Memory B cell (primary cell): ENCODE measurements at places on chromosomes 2 and 18.

DNA sequence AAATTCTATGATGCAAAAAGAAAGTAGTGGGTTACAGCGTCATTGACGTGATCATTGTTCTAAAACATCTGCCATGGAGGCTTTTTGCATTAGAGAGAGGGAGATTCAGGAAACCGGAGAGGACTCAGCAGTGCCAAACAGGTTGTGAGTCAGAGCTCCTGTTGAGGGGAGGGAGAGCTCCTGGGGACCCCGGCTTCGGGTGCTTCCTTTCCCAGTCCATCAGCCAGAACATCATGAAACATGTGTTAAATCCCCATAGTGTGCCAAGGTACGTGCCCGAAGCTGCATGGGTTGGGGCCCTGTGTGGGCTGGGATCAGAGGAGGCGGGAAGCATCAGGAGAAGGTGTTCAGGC lies 791 bp upstream of the CYRIA start:
- peak; percentile 26 for DNase-seq

GRCh38 chr2:232955856-232956255 lies 57.2 kb downstream of the NGEF start:
- no peak for DNase-seq

GRCh38 chr2:163982938-163983337 lies 247.1 kb upstream of the FIGN start:
- DNase-seq, result no peak

DNA sequence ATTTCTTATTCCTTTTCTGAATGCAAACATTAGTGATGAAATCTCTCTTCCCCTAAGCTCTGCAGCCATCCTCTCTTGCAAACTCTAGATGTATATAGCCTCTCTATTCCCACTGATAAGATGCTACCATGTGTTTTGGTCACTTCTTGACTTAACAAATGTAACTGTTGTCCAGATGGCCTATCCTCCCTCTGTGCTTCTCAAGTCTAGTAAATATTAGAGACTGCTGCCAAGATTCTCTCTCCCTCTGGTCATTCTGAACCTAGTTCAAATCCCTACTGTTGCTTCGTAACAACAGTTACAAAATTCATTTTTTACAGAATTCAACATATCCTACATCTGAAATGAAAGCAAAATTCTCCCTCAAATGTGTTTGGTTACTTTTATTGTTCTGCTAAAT lies 156.6 kb downstream of the TXNL1 start:
- no peak for DNase-seq

DNA sequence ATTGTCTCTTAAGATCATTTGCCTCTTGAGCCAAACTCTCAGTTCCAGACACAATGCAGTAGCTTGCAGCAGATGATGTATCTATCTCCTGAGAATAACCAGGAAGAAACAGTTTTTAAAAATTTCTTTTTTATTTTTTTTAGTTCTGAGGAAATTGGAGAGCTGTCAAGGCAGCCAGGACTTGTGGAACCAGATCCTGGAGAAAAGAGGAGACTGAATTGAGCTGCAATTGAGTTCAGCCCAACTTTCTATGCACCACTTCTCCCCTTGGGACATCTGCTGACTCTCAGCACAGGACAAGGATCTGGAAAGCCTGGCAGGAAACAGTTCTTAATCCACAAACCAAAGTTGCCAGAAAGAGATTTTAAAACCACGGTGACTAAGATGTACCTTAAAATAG lies 13.5 kb upstream of the CSRNP3 start:
- DNase-seq, result no peak

GRCh38 chr2:152626911-152627339 lies 90.3 kb downstream of the PRPF40A start:
- no peak for DNase-seq

GRCh38 chr2:150620416-150620815 lies 132.9 kb upstream of the RND3 start:
- no peak for DNase-seq

- no peak for DNase-seq
Measured at GRCh38 chr2:85990084-85990483, 101.3 kb upstream of the ST3GAL5 start.

DNA sequence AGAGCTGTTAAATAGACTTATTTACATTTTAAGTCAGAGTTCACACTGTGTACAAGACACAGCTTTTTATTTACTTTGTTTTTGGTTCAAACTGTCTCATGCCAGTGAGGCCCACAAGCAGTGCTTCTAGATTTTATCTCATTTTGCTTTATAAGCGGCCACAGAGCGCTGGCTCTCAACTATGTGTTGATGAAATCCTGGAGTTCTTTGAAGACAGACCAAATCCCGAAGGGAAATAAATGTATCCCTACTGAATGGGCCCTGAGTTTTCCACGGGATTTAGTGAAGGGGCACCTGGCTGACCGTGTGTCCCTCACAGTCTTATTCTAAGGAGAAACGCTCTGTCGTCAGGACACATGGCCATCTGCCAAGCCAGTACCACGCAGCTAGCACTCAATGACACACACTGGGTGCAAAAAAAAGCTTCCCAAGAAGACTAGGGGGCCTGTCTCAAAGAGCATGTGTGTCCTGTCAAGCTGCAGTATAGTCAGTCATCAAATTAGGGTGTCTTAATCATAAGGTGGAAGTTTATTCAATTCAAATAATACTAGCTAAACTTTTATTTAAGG lies 23.4 kb downstream of the LYPD1 start:
- no peak for DNase-seq

DNA sequence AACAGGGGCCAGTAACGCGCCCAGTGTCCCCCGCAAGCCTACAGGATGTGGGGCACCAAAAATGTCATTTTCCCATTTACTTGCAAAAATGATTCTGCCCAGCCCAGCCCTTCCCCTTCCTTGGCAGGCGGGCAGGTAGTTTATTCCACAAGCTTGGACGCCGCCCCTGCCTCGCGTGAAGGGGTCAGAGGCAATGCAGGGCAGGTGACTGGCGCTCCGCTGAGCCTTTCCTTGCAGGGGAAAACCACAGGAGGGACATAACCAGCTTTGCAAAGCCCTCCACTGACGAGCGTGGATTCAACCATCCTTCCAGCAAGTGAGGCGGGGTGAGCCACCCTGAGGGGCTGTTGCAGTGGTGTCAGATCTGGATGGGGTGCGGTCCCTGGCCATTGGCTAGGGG lies 5.3 kb downstream of the MAB21L4 start:
- DNase-seq, result no peak

- DNase-seq, result no peak
Measured at GRCh38 chr18:53735526-53735925, 488.9 kb downstream of the MBD2 start.

DNA sequence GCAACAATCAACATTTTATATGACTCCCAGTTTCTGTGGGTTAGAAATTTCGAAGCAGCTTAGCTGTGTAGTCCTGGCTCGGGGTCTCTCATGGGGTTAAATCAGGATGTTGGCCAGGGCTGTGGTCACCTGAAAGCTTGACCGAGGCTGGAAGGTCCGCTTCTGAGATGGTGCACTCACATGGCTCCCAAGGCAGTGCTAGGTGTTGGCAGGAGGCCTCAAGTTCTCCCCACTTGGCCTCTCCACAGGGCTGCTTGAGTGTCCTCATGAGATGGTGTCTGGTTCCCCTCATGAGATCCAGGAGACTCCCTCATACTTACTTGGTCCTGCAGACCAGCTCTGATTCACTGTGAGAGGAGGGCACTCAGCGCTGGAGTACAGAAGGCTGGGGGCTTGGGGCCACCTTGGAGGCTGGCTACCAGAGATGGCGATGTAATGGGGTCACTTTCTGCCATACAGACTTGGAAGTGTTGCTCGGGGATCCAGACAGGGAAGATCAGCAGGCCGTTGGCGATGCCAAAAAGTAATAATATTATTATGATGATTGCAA lies 98.8 kb downstream of the INHBB start:
- DNase-seq, result no peak

GRCh38 chr18:77448046-77448445 lies 198.4 kb downstream of the GALR1 start:
- DNase-seq, result no peak

GRCh38 chr2:111148925-111149324 lies 28.2 kb downstream of the BCL2L11 start:
- DNase-seq, result no peak

- no peak for DNase-seq
Measured at GRCh38 chr2:190791347-190791975, 89.2 kb upstream of the GLS start.

DNA sequence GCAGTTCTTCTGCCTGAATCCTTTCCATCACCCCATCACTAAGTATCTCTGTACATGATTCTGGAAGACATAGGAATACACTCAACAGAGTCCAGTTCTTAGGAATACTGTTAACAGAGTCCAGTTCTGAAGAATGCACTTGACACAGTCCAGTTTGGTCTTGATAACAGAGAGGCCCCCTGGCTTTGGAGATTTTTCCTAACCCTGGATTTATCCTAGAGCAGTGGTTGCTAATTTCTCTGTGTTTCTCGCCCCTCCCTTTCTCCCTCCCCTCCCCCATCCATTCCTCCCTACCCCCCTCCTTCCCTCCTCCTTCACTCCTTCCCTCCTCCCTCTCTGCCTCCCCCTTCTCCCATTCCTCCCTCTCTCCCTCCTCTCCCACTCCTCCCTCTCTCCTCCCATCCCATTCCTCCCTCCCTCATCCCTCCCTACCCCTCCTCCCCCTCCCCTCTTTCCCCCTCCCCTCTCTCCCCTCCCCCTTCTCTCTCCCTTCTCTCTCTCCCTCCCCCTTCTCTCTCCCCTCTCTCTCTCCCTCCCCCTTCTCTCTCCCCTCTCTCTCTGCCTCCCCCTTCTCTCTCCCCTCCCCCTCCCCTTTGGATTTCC lies 105.4 kb downstream of the RTN4 start:
- DNase-seq, result no peak

- DNase-seq, result no peak
Measured at GRCh38 chr2:59804732-59805131, 748.7 kb downstream of the BCL11A start.

DNA sequence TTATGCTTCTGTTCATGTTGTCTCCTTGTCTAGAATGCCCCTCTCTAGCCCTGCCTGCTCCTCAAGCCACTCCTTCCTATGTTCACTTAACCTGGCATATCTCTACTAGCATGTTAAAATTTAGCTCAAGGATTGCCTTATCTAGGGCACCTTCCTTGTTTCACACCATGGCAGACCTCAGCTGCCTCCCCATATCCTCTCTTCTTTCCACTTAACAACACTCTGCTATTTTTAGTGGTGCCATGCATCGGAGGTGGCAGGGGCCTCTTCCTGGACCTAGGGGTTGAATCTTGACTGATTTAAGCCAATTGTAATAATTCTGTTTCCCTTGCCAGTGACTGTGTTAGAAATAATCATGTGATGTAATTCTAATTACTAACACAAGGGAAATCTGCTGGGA lies 36.9 kb upstream of the FAM98A start:
- no peak for DNase-seq

DNA sequence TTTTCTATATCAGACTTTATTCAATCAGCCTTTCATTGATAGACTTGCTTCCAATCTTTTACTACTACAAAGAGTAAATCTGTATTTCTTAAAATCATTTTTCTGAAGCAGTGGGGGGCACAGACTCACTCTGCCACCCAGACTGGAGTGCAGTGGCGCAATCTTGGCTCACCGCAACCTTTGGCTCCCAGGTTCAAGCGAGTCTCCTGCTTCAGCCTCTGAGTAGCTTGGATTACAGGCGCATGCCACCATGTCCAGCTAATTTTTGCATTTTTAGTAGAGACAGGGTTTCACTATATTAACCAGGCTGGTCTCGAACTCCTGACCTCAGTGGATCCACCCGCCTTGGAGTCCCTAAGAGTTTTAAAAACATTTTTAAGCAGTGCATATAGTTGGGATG lies 270.6 kb upstream of the REG3G start:
- no peak for DNase-seq

DNA sequence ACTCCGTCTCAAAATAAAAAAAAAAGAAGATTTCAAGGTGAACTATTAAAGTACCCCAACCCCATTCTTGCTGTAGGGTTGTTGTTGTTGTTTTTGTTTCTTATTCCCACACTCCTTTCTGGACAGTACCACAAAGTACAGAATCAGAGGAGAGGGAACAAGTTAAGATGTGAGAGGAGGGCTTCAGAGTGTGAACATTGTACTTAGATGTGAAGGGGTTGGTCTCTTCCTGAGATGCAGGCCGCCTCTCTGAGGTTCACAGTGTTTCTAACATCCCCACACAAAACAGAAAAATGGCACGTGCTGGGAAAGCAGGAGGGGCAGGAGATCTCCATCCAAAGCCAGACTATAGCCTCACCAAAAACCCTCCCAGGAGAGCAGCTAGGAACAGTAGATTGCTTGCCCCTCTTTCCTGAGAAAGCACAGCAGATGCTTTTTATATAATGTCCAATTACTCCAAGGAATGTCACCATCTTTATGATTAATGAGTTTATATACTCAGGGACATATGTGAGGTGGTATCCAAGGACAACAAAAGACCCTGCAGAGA lies 22.6 kb downstream of the ADD2 start:
- no peak for DNase-seq

DNA sequence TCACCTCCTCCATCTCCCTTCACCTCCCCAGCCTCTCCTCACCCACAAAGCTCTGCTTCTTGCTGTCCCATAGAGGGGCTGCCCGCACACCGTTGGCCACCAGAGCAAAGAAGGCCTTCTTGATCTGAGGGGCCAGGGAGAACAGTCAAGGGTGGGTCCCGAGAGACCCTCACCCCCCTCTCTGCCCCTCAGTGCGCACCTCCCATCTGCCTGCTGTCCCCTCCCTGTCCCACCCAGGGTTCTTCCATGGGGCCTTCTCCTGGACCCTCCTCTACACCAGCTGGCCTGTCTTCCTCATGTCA lies 3.2 kb downstream of the PRKAG3 start:
- DNase-seq, result no peak

DNA sequence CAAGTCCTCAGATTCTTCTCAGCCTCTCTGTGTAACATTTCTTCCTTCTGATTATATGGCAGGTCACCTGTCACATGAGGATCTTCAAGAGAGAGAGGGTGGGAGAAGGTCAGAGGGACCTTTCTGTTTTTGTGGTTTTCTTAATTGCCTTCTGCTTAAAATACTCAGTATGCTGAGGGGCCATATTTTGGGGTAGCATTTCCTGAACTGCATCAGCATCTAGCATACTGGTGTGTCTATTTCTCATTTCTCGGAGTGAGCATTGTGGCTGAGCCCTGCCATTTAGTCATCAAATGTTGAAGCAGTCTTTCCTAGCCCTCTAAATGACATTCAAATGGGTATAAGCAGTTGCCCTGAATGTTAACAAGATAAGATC lies 162.7 kb downstream of the MYO3B start:
- DNase-seq, result no peak

GRCh38 chr2:47653902-47654789 lies 128.8 kb upstream of the MSH6 start:
- DNase-seq, result no peak
